Panc1 (cell line): ENCODE measurements at places on chromosomes 7 and 10. TPM values are rescaled to one million over a fixed set of nuclear protein-coding genes. Genes with fewer than 3 reads are reported as not detected.

CYP2W1 gene
- 0.74 TPM for total RNA-seq

PSMA2 gene
- total RNA-seq, result 180 TPM

ATOH7 gene
- total RNA-seq, result 0.28 TPM

C10orf105 gene
- total RNA-seq, result not detected

SKIDA1 gene
- total RNA-seq, result 9.3 TPM

GRCh38 chr7:154960063-154960790, 42.7 kb downstream of the PAXIP1 start:
- H3K4me1 ChIP-seq, result no peaks in the 10 kb centered on the region
- H3K36me3 ChIP-seq, result peaks cover 40% of the 10 kb centered on the region
- H3K27ac ChIP-seq, result no peak overlapping the region
- no peak overlapping the region for H3K4me3 ChIP-seq
- peak; percentile 53 for DNase-seq

DNA sequence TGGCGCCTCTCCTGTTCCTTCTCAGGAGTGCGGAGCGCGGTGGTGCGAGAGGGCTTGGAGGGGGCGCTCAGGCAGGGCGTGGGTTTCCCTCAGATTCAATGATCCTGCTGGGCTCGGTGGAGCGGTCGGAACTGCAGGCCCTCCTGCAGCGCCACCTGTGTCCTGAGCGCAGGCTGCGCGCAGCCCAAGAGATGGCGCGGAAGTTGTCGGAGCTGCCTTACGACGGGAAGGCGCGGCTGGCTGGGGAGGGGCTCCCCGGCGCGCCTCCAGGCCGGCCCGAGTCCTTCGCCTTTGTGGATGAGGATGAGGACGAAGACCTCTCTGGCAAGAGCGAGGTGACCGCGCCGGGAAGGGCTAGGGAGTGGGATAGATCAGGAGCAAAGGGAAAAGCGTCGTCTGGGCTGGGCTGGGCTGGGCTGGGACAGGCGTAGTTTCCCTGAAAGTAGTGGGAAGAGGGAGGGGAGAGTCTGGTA, 17.0 kb downstream of the FAM131B start:
- DNase-seq, result no peak
- peaks cover 14% of the 10 kb centered on the region for H3K27me3 ChIP-seq
- no peaks in the 10 kb centered on the region for H3K36me3 ChIP-seq
- H3K27ac ChIP-seq, result no peak overlapping the region; the same call in 1 of the 2 replicates

- H3K27me3 ChIP-seq, result no peaks in the 10 kb centered on the region; the same call in 1 of the 2 replicates
- H3K27ac ChIP-seq, result no peak overlapping the region
- DNase-seq, result no peak
- no peaks in the 10 kb centered on the region for H3K36me3 ChIP-seq
- no peak overlapping the region for H3K4me3 ChIP-seq
Measured at GRCh38 chr10:26528715-26529393, 90.7 kb downstream of the APBB1IP start.

- H3K27me3 ChIP-seq, result peaks cover 7% of the 10 kb centered on the region
- no peak overlapping the region for H3K4me3 ChIP-seq
- no peaks in the 10 kb centered on the region for H3K36me3 ChIP-seq
- no peak overlapping the region for H3K27ac ChIP-seq
- H3K4me1 ChIP-seq, result no peaks in the 10 kb centered on the region
Measured at GRCh38 chr10:131762789-131763696, 137.8 kb upstream of the PPP2R2D start.

DNA sequence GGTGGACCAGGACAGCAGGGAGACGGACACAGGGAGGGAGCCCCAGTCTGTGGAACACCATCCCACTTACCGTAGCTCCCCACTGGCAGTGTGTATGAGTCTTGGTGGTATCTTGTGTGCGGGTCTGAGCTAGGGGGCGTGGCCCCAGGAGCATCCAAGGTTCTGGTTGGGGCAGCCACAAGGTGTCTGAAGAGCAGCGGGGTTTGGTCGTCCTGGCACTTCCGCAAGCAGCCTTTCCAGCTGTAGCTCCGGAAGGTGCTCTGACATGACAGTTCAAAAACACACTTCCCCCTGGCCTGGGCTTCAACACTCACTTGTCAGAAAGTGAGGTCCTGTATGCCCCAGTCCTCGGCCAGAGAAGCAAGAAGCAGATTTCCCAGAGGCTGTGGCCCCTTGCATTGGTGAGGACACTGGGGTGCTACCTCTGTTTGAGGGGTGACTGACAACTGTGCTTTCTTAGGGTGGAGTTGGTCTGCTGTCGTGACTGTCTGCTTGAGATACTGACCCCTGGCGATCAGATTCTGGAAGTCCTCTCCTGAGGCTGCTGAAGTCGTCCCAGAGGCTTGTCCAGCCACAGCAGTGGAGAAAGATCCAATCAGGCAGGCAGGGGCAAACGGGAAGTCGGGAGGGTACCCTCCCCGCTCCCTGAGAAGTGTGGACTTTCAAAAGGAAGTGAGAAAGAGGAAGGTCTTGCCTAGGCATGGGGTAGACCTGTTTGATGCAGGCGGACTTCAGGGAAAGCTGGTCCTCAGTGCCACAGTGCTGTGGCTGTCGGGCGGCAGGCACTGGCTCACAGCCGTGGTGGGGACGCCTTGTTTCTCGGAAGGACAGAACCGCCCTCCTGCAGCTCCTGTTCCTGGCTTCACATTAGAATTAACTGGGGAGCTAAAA, 51.4 kb upstream of the PFKFB3 start:
- no peak for DNase-seq
- H3K36me3 ChIP-seq, result no peaks in the 10 kb centered on the region
- no peak overlapping the region for H3K27ac ChIP-seq
- no peaks in the 10 kb centered on the region for H3K27me3 ChIP-seq
- H3K4me1 ChIP-seq, result no peaks in the 10 kb centered on the region; the same call in none of the 2 replicates

DNA sequence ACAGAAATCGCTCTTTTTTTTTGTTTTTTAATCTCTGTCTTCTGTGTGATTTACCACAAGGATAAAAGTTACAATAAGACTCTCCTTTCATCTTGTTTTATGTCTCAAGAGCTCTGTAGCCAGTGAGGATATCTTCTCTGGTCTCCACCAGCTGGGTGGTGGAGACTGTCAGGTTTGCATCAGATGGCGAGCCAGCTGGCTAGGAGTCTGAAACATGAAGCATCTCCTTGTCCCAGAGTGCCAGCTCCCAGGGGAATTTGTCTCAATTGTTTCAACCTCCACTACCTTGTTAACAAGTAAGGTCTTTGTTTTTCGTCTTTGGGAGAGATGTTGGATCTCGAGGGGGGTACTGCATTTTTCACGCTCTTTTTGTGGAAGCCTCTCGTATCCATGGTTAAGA, 47.3 kb downstream of the FRMPD2 start:
- H3K4me3 ChIP-seq, result no peak overlapping the region
- H3K4me1 ChIP-seq, result no peaks in the 10 kb centered on the region
- H3K36me3 ChIP-seq, result no peaks in the 10 kb centered on the region
- DNase-seq, result no peak

GRCh38 chr7:130865408-130866236, 131.6 kb upstream of the KLF14 start:
- H3K27ac ChIP-seq, result no peak overlapping the region
- H3K27me3 ChIP-seq, result no peaks in the 10 kb centered on the region
- H3K4me3 ChIP-seq, result no peak overlapping the region
- peaks cover 6% of the 10 kb centered on the region; the same call in 1 of the 2 replicates for H3K36me3 ChIP-seq

- H3K4me3 ChIP-seq, result no peak overlapping the region
- no peaks in the 10 kb centered on the region for H3K27me3 ChIP-seq
- H3K27ac ChIP-seq, result no peak overlapping the region
Measured at GRCh38 chr7:45145881-45146280, 11.7 kb upstream of the RAMP3 start.

GRCh38 chr10:62514079-62514693, 140.0 kb downstream of the ZNF365 start:
- H3K36me3 ChIP-seq, result no peaks in the 10 kb centered on the region
- H3K4me3 ChIP-seq, result no peak overlapping the region
- no peak for DNase-seq
- no peaks in the 10 kb centered on the region; the same call in 1 of the 2 replicates for H3K27me3 ChIP-seq
- H3K4me1 ChIP-seq, result no peaks in the 10 kb centered on the region
